ENCODE measurements at places on chromosomes 1 and 21. TPM values are rescaled to one million over a fixed set of nuclear protein-coding genes. Genes with fewer than 3 reads are reported as not detected.

DNA sequence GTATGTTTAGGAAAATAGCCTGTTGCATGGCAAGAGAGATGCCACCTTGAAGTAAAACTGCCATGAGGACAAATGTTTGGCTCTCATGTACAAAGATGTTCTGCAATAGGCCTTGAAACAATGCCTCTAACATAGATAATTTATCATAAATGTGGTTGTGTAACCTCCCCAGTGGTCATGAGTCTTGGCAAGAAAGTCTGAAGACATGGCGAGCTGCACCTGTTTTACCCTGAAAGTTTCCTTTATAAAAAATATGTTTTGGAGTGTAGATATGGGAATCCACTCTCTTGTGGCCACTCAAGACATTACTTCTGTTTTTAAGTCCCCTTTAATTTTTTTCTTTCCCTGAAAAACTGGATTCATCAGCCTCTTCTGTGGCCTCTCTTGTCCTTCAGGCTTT lies 2217.1 kb downstream of the NCAM2 start:
- no peaks in the 10 kb centered on the region for H3K27me3 ChIP-seq
- no peak for DNase-seq
- H3K36me3 ChIP-seq = no peaks in the 10 kb centered on the region
- no peaks in the 10 kb centered on the region for H3K4me1 ChIP-seq
- no peak overlapping the region for H3K27ac ChIP-seq
- no peak overlapping the region for H3K4me3 ChIP-seq

DNA sequence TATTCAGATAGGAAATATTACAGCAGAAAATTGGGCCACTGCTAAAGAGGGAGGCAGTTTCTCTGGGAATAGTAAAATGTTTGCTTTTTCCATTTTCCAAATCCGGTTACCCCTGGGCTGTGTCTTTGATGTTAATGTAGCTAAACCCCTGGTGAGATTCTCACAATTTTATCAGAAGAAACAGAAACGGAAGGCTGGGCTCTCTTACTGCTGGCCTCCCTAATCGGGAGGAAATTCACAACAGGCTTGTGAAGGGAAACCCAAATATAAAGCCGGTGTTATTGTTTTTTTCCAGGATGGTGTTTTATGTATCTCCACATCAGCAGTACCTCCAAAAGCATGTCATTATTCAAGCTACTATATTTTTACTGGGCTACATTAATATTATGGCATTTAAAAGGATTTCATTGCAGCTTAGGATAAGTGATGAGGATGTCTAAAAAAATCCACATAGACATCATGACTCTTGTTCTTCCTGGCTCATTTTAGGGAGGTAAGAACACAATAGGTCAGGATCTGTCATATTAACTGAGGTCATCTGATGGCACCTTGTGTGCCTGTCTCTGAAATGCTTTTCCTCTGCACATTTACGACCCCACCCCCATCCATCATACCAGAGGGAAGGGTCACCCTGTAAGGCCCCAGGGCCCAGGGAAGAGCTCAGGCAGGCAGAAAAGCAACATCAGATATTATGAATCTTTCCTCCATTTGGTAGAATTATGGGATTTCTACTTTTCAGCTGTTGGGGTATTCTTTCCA lies 158.7 kb downstream of the DSCAM start:
- no peak for DNase-seq
- H3K27ac ChIP-seq = no peak overlapping the region
- no peaks in the 10 kb centered on the region for H3K27me3 ChIP-seq
- no peaks in the 10 kb centered on the region for H3K36me3 ChIP-seq

DNA sequence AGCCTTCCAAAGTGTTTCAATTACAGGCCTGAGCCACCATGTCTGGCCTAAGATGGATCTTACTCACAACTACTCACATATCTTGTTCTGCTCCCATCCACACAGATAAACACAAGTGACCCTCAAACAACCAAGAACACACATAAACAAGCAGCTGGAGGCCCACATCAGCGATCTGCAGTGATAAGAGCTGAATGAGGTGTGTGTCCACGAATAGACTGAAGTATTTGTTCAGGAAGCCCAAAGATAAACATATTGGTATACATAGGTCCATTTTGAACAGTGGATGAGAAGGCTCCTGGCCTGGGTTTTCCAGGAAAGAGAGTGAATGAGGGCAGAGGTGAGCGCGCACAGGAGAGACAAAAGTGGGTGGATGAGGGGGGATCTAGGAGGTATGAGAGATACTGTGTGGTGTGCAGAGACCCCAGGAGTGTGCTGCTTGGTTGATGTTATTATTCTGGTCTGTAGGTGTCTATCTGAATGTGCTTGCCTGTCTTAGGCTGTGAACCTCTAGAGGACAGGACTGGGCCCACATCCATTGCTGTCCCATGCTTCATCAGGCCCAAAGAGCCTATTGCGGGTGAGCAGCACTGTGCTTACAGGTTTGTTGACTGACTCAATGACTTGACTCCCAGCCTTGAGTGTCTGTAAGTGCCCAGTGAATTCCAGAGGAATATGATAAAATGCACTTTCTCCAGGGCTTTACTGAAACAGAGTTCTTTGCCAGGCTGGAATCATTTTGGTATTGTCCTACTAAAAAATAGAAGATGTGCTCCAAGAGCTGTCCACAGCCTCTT lies 79.9 kb upstream of the ATP1A1 start:
- H3K27ac ChIP-seq = no peak overlapping the region
- no peaks in the 10 kb centered on the region for H3K36me3 ChIP-seq
- no peaks in the 10 kb centered on the region for H3K4me1 ChIP-seq

- no peaks in the 10 kb centered on the region for H3K27me3 ChIP-seq
- no peak for DNase-seq
- no peaks in the 10 kb centered on the region for H3K4me1 ChIP-seq
- no peak overlapping the region for H3K27ac ChIP-seq
- H3K4me3 ChIP-seq = no peak overlapping the region
- no peaks in the 10 kb centered on the region for H3K36me3 ChIP-seq
These were observed 77.5 kb upstream of the PLD5 start for GRCh38 chr1:242602001-242602400.

DNA sequence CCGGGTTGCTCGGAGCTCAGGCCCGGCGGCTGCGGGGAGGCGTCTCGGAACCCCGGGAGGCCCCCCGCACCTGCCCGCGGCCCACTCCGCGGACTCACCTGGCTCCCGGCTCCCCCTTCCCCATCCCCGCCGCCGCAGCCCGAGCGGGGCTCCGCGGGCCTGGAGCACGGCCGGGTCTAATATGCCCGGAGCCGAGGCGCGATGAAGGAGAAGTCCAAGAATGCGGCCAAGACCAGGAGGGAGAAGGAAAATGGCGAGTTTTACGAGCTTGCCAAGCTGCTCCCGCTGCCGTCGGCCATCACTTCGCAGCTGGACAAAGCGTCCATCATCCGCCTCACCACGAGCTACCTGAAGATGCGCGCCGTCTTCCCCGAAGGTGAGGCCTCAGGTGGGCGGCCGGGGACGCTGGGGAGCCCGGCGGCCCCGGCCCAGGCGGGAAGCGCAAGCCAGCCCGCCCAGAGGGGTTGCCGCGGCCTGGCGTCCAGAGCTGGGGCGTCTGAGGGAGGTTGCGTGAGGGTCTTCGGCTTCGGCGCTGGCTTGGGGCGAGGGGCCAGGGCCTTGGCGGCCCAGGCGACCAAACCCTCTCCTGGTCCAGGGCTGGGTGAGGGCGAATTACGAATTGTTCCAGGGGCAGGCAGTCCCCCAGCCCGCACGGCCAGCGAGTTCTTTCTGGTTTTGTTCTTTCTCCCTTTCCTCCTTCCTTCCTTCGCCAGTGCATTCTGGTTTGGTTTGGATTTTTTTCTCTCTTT lies 805 bp downstream of the SIM2 start:
- H3K4me1 ChIP-seq = peaks cover 7% of the 10 kb centered on the region
- H3K36me3 ChIP-seq = peaks cover 2% of the 10 kb centered on the region
- H3K27me3 ChIP-seq = peaks cover 84% of the 10 kb centered on the region
- peak overlapping the region; percentile 35 for H3K4me3 ChIP-seq
- peak overlapping the region; percentile 67 for H3K27ac ChIP-seq
- no peak for DNase-seq

GRCh38 chr1:192530254-192530653 lies 45.3 kb upstream of the RGS1 start:
- peaks cover 38% of the 10 kb centered on the region for H3K4me1 ChIP-seq
- no peak for DNase-seq
- H3K4me3 ChIP-seq = peak overlapping the region; percentile 29
- peak overlapping the region; percentile 69 for H3K27ac ChIP-seq
- H3K27me3 ChIP-seq = no peaks in the 10 kb centered on the region
- peaks cover 15% of the 10 kb centered on the region for H3K36me3 ChIP-seq

GRCh38 chr21:44303490-44303981 lies 3.7 kb downstream of the PFKL start:
- H3K4me3 ChIP-seq = no peak overlapping the region
- H3K4me1 ChIP-seq = peaks cover 35% of the 10 kb centered on the region

DNA sequence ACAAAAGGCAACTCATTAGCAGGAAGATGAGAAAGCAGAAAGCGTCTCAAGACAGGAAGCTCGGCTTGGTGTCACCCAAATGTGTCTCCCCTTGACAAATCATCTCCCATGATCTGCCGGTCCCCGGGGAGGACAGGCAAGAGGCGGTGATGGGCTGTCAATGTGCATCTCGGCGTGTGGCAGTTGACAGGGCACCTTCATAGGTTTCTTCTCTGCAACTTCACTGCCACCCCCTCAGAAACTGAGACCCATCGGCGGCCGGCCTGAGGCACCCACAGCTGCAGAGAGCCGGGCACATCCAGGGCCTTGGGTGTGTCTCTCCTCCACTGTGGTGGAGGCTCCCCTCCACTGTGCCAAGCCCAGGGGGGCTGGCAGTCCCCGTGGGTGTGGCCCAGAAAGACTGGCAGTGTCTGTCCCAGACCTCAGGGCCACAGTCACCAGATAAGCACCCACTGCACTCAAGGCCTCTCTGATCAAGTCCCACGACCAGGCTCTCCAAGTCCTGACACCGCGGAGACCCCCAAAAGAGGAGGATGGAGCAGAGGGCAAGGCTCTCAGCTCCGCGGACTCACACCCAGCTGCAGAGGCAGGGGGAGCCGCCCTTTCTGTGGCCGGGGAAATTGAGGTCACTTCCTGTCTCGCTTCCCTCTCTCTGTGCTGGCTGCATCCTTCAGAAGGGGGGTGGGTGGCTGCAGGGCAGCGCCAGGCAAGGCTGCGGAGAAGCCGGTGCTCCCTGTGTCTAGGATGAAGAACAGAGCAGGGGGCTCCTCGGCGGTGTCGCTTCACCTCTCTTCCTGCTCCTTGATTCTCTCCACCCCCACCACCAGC lies 39.6 kb upstream of the LBR start:
- no peaks in the 10 kb centered on the region for H3K27me3 ChIP-seq
- DNase-seq = peak; percentile 95
- peak overlapping the region; percentile 99 for H3K27ac ChIP-seq
- H3K4me1 ChIP-seq = peaks cover 50% of the 10 kb centered on the region
- H3K4me3 ChIP-seq = peak overlapping the region; percentile 84

- H3K27me3 ChIP-seq = no peaks in the 10 kb centered on the region
- no peak overlapping the region for H3K4me3 ChIP-seq
- DNase-seq = no peak
- H3K36me3 ChIP-seq = no peaks in the 10 kb centered on the region
These were observed 80.2 kb downstream of the FMN2 start for GRCh38 chr1:240171907-240172306.

MATN1 gene
- 0.32 TPM for total RNA-seq

SORT1 gene
- 5.3 TPM for total RNA-seq

LCE1C gene
- not detected for total RNA-seq

ACTA1 gene
- total RNA-seq = not detected

RPS6KA1 gene
- 181 TPM for total RNA-seq

Data from activated CD8-positive, alpha-beta memory T cell treated with anti-CD3 and anti-CD28 coated beads, Interleukin-2, amount 10 ng/mL, durations not matched to agents 7 days and 5 days (primary cell).